SK-N-SH (cell line): ENCODE measurements at places on chromosomes 16 and 17. TPM values are rescaled to one million over a fixed set of nuclear protein-coding genes. Genes with fewer than 3 reads are reported as not detected.

Gene LITAF
- polyA plus RNA-seq: 26.6 and 45.7 TPM in 2 replicates

Gene OR1A1
- not detected in 2 replicates for polyA plus RNA-seq

Gene KRTAP9-2
- not detected in 2 replicates for polyA plus RNA-seq

Gene TM4SF5
- polyA plus RNA-seq: not detected in 2 replicates

Gene PNMT
- polyA plus RNA-seq: 0.05 and 0.07 TPM in 2 replicates

Gene NOL3
- polyA plus RNA-seq: 34.1 and 38.7 TPM in 2 replicates
